ENCODE measurements at places on chromosomes 7 and 10.

DNA sequence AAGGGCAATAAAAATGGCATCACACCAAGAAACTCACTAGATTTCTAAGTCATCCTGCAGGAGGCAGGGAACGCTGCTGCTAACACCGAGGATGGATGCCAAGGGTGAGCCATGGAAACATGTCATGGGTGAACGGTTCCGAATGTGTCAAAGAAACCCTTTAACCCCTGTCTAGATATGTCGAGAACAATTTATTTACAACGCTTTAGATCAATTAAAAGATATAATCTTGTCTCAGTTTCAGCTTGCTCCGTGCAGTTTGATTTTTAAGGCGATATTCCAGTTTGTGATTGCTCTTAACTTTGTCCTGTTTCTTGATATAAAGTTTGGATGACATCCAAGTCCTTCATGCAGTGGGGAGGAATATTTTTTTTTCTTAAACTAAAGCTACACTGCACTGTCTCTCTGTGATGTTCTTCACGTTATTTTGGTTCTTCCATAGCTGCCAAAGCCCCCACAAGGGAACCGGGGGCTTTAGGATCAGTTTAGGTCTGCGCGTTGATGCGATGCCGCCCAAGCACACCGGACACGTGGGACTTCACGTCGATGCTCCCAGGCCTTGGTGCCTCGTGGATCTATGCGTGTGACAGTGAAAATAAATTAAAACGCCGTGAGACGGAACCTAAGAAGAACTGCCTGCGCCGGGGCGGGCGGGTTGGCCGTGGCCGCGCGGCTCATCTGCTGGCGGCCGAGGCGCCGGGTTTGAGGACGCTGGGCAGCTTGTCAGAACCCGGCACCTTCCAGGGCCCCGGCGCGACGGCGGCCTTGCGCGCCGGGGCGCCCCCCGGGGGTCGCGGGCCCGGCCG, 220.3 kb downstream of the PHTF2 start:
- DNase-seq: no peak

DNA sequence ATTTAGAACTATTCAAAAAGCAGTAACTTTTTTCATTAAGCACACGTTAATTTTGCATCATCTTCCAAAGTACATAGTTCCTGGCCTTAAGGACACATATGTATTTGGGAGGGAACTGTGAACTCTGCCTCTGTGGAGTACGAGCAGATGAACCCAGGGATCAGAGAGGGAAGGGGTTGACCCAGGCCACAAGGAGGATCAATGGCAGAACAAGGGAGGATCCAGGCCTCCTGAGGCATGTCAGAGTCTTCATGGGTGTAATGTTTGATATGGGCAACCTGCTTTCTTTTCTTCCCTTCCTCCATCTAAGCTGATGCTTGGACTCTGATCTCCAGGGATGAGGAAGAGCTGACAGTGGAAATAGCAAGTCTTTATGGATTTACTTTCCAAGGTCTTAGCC, 164.0 kb downstream of the SH2D4B start:
- DNase-seq: no peak

- DNase-seq: no peak
These were observed 313.1 kb downstream of the RPS24 start for GRCh38 chr10:78346721-78347120.

- DNase-seq: no peak
These were observed 493.4 kb upstream of the ZMIZ1 start for GRCh38 chr10:78575400-78575799.

DNA sequence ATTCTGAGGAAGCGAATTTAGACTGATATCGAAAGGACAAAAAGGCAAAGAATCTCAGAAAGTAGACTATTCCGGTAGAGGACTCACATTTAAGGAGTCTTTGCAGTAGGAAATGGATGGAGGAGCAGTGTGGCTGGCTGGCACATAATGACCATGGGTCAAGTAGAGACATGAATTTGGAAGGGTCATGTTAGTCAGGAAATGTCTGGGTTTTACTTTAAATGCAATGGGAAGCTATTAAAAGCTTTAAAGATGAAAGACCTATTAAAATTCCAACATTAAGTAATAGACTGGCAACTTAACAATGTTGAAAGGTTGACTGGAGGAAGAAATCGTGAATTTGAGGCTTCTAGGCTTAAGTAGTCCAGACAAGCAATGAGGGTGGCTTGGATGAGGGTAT, 90.0 kb upstream of the SEMA3C start:
- no peak for DNase-seq

DNA sequence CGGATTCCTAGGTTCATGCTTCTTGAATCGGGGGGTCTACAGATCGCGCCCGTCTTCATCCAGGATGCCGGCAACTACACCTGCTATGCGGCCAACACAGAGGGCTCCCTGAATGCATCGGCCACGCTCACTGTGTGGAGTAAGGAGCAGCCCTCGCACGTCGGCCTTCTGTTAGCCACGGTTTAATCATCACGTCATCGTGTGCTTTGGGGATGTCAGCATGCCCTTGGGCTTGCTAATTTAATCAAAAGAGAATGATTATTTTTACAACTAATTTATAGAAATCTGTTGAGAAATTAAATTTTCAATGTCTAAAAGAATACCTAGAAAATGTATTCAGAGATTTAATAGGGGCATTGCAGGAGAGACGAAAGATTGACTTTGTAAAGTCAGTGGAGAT, 668.2 kb downstream of the SDK1 start:
- DNase-seq: no peak

GRCh38 chr7:97346349-97346748, 228.9 kb downstream of the SDHAF3 start:
- DNase-seq: no peak

GRCh38 chr10:132390170-132390920, 6.7 kb upstream of the PWWP2B start:
- no peak for DNase-seq

- peak; percentile 42 for DNase-seq
These were observed 7.6 kb upstream of the ZNF503 start for GRCh38 chr10:75408911-75409885.

- DNase-seq: no peak
These were observed 39.5 kb upstream of the YAE1 start for GRCh38 chr7:39526666-39527065.

- DNase-seq: no peak
These were observed 148.6 kb downstream of the SUGCT start for GRCh38 chr7:40283391-40283790.

DNA sequence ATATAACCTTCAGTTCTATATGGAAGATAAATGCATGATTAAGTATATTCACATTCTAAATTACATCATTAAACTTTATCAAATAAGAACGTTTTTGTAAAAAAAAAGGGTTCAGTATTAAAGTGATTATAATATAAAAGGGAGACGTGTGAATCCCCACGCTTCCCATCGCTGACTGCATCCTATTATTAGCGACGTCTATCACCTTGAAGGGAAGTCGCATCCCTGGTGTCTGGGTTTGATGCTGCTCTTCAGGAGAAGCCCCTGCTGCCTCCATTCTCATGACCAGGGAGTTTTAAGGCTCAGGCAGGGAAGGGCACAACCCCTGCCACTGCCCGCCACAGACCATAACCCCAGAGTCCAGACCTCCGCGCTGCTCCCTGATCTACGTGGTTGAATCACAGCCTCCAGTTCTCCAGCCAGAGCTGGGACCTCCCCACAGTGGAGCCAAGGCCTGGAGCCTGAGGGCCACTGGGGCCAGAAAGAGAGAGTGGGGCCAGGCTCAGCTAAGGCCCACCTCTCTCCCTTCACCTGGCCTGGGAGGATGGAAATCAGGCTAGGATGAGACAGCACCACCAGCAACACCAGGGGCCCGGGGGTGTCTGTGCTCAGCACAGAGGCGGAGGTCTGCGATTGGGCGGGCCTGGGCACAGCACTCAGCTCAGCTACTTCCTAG, 130.6 kb downstream of the TCERG1L start:
- no peak for DNase-seq
